Hematopoietic multipotent progenitor cell treated with erythropoietin and hydrocortisone succinate and interleukin-3 and kit ligand, for 4 days (in vitro differentiated cells): ENCODE measurements at places on chromosomes 11 and 22.

- DNase-seq: no peak
Observed at GRCh38 chr11:12196308-12196707, 85.9 kb downstream of the MICAL2 start.

- DNase-seq: peak; percentile 49
Observed at GRCh38 chr22:50581950-50582492, 628 bp downstream of the CHKB start.

DNA sequence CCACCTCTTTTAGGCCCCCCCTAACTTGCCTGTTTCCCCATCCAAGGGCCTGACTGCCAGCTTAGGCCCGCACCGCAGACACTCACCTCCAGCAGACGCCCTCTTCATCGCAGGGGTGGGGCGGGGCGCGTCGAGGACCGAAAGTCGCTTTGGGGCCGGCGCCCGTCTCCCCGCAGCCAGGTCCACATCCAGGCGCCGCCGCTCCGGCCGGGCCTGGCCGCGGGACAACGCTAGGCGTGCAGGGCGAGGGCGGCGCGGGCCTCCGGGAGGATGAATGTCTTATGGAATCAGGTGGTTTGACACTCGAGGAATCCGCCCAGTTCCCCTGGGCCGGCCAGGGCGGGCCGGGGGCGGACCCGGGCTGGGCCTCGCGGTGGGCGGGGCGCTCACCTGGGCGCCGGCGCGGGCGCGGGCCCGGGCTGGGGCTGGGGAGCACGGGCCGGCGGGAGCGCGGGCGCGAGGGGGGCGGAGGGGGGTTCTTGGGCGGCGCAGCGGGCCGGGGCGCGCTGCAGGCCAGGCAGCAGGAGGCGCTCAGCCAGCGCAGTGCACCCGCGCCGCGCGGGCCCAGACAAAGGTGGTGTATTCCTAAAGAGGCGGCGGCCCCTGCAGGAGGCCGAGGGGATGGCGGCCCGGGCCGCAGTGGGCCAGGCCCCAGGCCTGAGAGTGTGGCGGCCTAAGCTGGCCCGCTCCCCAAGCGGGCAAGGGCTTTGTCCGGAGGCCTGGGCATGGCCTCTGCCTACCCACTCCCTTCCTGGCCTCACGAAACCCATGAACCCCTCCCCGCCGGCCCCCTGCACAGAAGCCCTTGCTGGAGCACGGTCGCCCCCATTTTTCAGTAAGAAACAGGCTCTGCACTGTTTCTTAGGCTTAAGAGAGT lies 177.6 kb downstream of the IGLL1 start:
- DNase-seq: peak; percentile 89

- DNase-seq: no peak
Observed at GRCh38 chr11:22753416-22753815, 76.2 kb downstream of the SVIP start.

GRCh38 chr11:10058356-10058755 lies 235.7 kb downstream of the SBF2 start:
- DNase-seq: no peak

- no peak for DNase-seq
Observed at GRCh38 chr11:32099516-32099915, 8.6 kb downstream of the RCN1 start.

- DNase-seq: peak; percentile 67
Observed at GRCh38 chr11:61345954-61346843, 13.2 kb downstream of the TKFC start.

GRCh38 chr11:81579339-81579738 lies 1154.3 kb downstream of the FAM181B start:
- no peak for DNase-seq

- DNase-seq: no peak
Observed at GRCh38 chr11:78791254-78791653, 216.6 kb upstream of the NARS2 start.
